ENCODE measurements at places on chromosomes 2 and 18.

GRCh38 chr2:240149943-240150784 is 9.7 kb upstream of the OTOS start:
- DNase-seq: no peak

DNA sequence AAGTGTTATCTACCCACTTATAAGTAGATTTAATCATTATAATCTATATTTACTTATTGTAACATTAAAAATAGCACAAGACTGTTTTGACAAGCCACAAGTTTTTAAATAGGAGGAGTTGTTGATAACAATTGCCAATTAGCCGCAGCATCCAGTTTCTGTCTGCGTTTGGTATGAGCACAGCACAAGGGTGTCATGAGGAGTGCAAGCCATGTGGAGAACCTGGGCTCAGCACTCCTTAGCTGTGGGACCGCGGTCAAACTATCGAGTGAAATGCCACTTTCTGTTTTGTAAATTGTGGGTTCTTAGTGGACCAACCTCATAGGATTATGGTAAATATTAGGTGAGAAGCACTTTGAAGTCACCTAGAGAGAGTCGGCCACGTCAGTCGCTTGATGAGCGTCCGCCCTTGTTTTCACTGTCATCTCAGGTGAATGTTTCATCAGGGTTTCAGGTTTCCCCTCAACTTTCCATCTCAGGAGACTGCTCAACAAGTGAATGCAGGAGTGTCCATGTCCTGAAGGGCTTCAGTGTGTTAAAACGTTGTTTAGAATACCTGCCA is 294.5 kb downstream of the ZNF407 start:
- peak; percentile 91 for DNase-seq

DNA sequence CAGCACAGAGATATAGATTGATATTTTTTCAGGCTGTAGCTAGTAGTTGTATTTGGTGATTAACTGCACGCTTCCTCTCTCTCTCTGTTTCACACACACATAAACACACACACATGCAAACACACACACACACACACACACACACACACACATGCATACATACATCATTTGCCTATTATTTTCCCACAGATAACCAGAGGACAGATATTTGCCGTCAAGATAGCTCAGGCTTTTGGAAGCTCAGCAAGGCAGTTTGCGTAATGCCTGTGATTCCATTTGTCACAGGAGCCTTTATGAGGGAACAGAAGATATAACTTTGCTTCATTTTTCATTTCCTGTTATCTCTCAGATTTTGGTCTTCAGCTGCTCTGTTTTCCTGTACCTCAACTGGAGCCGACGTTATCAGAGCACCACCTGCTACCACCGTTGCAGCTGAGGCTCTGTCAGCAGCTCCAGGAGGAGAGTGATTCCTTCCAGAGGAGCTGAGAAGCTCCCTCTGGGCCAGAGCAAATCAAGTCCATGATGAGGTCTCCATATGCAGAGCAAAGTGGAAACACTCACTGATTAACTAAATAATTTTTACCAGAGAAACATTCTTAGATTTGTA is 341.9 kb upstream of the PIK3C3 start:
- DNase-seq: no peak

DNA sequence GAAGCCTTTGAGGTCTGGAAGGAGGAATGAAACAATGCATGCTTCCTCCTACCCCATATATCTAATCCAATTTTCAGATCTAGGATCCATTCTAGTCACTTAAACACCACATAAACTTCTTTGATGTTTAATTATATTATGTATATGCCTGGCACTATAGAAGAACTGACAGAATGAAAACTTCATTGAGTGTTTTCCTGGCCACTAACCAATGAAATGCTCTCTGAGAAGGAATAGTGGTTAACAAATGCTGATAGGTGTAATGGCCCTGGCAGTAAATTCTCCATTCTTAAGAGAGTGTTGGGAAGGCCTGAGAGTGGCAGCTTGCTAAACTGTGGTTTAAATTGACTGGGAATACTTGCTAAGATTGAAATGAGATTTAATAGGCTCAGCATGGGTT is 710.0 kb downstream of the LRRTM4 start:
- no peak for DNase-seq

GRCh38 chr2:186595219-186595618 is 5.4 kb downstream of the ITGAV start:
- DNase-seq: no peak

DNA sequence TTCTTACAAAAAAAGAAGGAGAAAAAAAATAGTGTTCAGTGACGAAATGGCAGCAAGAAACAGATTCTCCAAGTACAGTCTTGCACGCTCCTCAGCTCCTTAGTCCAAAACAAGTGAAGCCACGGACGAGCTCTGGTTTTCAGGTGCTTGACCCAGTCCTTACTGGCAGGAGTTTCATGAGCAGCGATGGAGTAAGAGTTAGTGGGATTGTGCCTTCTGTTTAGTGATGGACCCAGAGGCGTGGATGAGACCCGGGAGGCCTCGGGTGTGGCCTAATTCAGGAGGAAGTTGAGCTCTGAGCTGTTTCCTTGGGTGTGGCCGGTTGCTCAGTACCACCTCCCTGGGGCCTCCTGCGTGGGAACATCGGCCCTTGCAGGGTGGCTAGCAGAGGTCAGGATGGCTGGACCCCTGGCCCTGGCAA is 52.0 kb downstream of the KIF5C start:
- DNase-seq: no peak

DNA sequence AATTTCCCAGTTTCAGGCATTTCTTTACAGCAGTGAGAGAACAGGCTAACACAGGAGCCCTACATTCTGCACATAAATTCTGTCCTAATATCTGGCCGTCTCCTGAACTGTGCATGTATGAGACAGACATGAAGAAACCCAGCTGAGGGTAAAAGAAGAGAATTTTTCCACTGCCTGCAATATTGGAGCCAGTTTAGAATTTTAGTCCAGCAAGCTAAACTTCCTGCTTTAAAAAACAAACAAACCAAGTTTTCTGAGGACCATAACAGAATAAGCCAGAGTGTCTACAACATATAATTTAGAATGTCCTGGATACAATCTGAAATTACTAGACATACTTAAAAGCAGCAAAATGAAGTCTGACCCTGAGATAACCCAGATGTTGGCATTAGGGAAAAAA is 215.1 kb upstream of the KLHL29 start:
- DNase-seq: no peak

GRCh38 chr18:10190564-10190963 is 263.9 kb upstream of the APCDD1 start:
- no peak for DNase-seq

- no peak for DNase-seq
These were observed 334.0 kb upstream of the MEX3C start for GRCh38 chr18:51531501-51531900.

DNA sequence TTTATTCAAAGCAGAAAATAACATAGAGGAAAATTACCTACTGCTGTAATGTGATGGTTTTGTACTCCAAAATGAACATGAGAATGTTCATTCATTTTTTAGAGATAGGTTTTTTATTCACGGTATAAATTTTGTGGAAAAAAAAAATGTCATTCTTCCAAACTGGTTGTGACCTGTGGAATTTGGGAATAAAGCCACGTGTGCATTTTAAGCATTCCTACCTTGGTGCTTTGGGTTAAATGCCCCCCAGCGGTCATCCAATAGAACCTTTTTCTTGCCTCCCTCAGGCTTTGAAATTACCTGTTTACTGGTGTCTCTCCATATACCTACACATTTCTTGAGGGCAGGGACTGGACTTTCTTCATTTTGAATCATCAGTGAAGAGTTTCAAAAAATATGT is 740.7 kb downstream of the DPP10 start:
- DNase-seq: no peak

GRCh38 chr2:231626449-231626848 is 33.8 kb downstream of the TEX44 start:
- DNase-seq: no peak

DNA sequence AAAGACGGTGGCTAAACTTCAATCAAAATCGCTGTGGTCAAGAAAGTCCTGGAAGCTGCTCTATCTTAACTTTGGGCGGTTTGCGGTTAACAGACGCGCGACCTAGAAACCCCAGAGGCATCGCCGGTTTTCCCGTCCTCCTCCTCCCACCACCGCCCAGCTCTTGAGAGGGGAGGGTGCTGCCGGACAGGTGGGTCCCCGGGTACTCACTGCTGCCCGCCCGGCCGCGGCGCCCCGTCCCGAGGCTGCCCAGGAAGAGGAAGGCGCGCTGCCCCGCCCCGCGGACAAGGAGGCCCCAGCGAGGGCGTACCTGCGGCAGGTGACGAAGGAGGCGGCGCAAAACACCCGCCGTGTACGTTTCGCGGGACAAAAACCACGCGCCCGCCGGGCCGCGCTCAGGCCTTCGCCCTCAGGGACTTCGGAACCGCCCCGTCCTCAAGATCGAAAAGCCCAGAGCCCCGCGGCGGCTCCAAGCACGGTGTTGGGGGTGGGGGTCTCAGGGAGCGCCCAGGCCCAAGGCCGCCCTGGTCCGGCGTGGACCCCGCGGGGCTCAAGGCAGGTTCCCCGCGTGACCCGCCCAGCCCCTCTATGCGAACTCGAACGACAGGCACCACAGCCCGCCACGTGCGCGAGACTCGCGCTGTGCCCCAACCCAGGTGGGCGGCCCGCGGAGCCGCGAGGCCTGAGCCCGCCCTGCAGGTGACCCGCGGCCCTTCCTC is at the start of gene SH3YL1:
SH3YL1 (minus strand) TSS at position 259 of the 719 bp plus-strand sequence; CDS start at position 211, 48 bp downstream.
- DNase-seq: peak; percentile 45

- no peak for DNase-seq
These were observed 35.8 kb downstream of the MFSD6 start for GRCh38 chr2:190443778-190444481.

- no peak for DNase-seq
These were observed 114.9 kb downstream of the PMS1 start for GRCh38 chr2:189899101-189899500.

GRCh38 chr2:150047620-150048222 is 439.7 kb downstream of the RND3 start:
- DNase-seq: no peak

DNA sequence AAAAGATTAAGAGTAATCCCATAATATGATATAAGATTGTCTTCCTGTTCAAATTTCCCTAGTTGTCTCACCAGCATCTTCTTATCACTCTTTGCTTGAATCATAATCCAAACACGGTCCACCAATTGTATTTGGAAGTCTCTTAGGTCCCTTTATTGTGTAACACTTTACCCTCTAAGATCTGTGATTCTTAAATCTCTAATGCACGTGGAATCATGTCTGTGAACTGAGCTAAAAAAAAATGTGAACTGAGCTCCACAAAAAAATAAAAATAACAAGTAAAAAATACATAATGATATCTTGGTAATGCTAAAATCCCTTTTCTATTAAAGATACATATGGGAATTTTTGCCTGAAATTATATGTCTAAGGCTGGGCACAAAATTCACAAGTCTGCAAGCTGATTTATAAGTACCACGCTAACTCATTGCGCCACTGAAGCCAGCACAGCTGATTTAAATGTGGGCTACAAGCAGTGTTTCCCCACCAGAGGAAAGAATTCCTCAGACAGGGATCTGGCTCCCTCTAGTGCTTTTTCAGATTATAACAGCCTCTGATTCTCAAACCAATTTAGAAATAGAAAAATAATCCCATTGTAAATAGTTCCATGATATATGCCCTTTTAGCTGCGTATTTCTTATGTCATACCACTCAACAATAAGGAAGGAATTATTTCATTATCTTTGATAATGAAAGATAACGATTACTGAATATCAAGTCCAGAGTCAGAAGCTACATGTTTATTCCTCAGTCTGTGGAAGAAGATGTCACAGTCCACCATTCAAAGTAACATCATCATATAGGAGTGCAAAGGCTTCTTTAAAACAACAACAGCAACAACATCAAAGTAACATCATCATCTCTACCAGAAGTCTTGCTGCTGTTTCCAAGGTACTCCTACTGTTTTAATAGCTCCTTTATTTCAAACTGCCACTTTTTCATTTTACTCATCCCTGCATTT is 22.9 kb downstream of the RBM43 start:
- DNase-seq: no peak

- no peak for DNase-seq
These were observed 53.0 kb downstream of the REEP1 start for GRCh38 chr2:86284401-86284841.

DNA sequence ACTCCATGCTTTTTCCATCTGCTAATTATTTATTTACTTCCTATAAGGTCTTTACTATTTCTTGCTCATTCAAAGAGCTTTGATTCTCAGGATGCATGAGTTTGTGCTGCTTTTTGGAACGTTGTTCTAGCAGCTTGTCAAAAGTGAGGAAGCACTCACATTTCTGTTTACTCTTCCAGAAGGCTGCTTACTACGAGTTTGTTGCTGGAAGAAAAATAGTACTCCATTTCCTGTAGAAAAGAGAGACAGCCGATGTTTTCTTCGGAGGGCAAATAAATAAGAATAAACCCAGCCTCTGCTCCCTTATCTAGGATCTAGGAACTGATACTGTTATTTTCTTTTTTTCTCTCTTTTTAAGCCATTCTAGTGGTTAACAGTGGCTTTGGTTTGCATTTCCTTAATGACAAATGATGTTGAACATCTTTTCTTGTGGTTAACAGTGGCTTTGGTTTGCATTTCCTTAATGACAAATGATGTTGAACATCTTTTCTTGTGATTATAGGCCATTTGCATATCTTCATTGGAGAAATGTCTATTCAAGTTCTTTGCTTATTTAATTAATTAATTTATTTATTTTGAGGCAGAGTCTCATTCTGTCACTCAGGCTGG is 20.5 kb downstream of the CYP27A1 start:
- no peak for DNase-seq
